ENCODE measurements at places on chromosomes 3 and 15.

GRCh38 chr15:63405159-63405558, 23.5 kb upstream of the CA12 start:
- no peak for DNase-seq

DNA sequence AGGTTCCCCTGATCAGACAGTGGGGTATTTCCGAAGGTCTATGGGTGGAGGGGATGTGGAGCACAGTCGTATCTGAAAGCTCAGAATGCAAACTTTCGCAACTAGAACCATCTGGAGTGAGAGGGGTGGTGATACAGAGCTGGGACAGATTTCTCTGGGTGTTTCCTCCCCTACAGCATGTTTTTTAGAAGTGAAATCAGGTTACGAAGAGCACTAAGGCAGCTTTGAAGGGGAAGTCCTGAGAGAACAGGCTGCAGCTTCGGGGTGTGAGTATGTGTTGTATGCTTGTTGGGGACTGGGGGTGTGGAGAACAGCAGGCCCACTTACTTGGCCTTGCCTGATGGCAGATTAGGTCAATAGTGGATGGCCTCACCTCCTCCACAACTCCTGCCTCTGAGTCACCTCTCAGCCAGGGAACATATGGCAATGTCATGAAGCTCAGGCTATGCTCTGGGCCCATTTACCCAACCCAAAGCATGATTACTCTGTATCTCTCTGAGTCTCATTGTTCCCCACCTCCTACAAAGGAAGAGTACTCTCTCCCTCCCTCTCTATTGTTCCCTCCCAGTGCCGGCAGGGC, 107.2 kb upstream of the RASGRP1 start:
- DNase-seq: no peak

GRCh38 chr15:76150513-76150912, 90.7 kb downstream of the TMEM266 start:
- DNase-seq: no peak

DNA sequence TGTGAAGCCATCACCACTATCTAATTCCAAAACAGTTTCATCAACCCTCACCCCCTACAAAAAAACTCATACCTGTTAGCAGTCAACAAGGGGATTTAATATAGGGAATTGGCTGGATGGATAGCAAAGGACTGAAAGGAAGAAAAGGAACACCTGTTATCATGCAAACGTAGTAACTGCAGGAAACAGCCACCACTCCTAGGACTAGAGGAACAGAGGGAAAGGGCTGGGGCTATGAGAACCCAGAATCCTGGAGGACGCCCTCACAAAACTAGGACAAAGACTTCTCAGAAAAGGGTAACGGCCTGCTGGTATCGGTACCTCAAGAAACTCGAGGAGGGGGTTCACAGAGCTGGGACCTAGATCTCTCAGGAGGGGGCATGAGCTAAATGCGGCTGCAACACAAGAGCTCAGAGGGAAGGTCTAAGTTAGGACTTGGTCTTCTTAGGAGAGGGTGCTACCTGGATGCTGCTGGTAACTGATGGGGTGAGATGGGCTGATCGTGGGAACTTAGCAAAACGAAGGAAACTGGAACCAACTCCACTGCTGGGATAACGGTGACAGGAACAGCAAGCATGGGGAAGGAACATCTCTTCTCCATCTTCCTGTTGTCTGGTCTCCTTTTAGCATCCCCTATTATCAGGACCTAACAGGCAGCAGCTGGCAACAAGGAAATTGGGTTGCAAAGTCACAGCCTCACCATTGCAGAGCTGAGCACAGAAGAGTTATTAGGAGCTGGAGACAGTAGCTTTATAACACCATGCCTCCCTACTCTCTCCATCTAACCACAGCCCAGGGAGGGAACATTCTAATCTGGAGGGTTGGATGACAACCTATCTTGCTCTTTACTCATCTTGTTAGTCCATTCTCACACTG, 147.7 kb downstream of the UACA start:
- DNase-seq: no peak

DNA sequence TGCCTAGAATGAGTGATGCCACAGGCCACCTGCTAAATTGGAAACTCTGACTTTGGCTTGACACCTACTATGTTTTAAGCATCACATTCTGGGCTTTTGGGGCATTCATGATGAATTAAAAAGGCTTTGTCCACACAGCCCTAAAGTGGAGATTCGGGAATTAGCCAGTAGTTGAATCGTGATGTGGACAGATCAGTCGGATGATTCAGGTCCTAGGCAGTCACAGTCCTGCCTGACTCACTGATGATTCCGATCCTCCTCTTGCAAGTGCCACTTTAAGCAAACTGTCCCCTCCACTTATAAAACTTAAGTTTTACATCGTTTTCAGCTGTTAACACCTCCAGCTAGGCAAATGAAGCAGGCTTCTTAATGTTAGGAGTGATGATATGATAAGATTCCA, 75.3 kb downstream of the SYNPR start:
- DNase-seq: no peak

- no peak for DNase-seq
Observed at GRCh38 chr15:100623301-100623700, 20.9 kb downstream of the ASB7 start.

DNA sequence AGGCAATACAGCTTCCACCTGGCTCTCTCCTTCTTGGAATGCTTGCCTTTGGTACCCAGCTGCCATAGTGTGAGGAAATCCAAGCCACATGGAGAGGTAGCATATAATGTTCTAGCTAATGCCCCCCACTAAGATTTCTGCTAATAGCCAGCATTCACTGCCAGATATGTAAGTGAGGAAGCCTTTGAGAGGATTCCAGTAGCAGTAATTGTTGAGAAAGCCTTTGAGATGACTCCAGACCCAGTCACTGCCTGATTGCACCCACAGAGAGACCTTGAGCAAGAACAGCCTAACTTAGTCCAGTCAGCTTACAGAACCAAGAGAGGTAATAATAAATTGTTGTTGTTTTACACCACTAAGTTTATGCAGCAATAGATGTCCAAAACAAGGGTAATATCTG, 63.1 kb downstream of the STRIT1 start:
- DNase-seq: no peak

- DNase-seq: no peak
Observed at GRCh38 chr15:42493679-42494078, 1.8 kb upstream of the SNAP23 start.

GRCh38 chr15:93141371-93141794, 52.4 kb upstream of the RGMA start:
- no peak for DNase-seq

GRCh38 chr3:6281662-6282061, 579.3 kb upstream of the GRM7 start:
- DNase-seq: no peak

GRCh38 chr15:98138910-98139309, 178.4 kb downstream of the ARRDC4 start:
- DNase-seq: no peak

DNA sequence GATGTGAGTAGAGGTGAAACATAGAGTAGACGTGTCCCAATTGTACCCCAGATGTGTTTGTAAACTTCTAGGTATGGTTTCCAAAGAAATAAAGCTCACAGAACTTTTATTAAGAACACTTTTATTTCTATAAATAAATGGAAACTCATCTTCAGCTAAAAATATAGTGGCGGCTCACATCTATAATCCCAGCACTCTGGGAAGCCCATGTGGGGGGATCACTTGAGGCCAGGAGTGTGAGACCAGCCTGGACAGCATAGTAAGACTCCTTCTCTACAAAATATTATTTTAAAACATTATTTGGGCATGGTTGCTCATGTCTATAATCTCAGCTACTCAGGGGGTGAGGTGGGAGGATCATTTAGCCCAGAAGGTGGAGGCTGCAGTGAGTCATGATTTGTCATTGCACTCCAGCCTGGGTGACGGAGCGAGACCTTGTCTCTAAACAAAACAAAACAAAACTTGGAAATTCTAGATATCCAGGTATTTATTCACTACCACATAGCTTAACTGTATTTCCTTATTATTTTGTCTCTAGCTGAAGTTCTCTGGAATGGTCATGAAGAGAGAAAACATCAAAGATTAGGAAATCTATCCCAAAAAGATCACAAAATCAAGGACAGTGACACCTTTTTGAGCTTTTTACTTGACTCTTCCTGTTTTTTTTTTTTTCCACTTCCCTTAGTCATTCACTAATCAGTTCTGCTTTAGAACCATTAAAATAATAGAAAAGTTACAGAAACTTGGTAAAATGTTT, 258.1 kb downstream of the TIGIT start:
- DNase-seq: no peak

DNA sequence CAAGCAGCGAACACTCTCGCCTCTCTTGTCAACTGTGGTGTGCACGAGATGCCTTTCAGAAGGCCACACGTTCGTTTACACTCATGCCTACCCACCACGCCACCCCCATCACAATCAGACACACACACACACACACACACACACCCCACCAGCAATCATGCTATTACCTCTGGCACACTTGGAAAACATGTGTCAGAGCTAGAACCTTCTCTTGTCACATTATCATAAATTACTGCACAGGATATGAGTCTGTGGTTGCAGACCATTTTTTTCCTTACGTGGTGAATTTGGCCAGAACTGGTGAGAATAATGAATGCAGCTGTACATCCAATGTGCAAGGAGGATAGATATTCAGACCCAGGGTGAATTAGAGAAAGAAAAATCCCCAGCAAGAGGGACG, 52.4 kb downstream of the TRIM69 start:
- no peak for DNase-seq

DNA sequence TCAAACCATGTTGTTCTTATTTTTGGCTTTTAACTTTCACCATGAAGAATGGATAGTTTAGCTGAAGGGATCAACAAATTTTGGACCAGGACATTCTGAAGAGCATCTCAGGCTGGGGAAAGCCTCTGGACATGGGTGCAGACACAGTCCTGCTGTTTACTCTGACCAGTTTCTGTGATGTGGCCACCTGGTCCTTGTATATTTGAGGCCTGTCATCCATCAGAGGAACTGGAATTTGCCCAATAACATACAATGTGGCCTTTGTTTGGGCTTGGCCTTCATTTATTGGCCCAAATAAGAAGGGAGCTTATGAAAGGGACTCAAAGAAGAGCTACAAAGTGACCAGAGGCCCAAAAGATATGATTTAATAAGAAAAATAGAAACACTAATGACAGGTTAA, 127.9 kb downstream of the MYRIP start:
- no peak for DNase-seq

DNA sequence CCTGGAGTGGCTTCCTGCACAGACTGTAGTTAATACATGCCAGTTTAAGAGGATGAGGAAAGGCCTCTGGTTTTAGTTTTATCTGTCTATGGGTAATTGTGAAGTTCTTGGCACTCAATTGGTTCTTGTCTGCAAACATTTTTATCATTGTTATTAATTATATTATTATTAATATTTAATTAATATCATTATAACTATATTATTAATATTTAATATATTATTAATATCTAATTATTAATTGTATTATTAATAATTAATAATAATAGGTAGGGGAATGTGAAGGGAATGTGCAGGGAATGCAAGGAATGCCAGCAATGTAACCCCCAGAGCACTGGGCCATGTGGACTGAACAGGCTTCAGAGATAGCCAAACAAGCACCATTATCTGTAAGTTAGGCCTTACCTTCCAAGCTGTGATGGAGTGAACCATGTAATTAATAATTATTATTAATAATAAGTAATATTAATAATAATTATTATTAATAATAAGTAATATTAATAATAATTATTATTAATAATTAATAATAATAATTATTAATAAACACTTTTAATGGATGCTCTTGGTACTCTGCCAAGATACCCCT, 79.8 kb upstream of the NMNAT3 start:
- DNase-seq: no peak

GRCh38 chr3:100437721-100438622, 36.6 kb downstream of the LNP1 start:
- no peak for DNase-seq

- peak; percentile 39 for DNase-seq
Observed at GRCh38 chr3:106249159-106249558, 380.3 kb upstream of the CBLB start.

GRCh38 chr3:97579365-97579764, 185.2 kb upstream of the ARL6 start:
- no peak for DNase-seq

- DNase-seq: no peak
Observed at GRCh38 chr3:195075199-195075940, 195.6 kb downstream of the XXYLT1 start.

- DNase-seq: no peak
Observed at GRCh38 chr3:58223855-58224254, 13.1 kb upstream of the DNASE1L3 start.

- DNase-seq: no peak
Observed at GRCh38 chr3:105040026-105040622, 326.6 kb upstream of the ALCAM start.

- no peak for DNase-seq
Observed at GRCh38 chr15:70935631-70936030, 43.0 kb downstream of the LRRC49 start.

DNA sequence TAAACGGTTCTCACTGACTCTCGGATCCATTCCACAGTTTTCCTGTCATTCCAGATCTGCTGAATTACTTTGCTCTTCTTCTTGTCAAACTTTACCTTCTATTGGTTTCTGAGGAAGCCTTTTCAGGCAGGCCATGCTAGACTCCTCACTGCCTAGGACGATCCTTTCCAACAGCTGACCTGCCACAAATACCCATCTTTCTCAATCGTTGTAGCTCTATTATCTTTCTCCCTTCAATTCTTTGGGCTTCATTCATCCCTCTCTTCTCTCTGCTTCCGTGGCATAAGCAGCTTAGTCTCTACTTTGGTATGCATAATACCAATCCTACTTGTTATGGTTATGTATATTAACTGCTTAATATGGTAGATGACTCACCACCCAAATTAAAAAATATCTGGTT, 421.8 kb downstream of the NLGN1 start:
- DNase-seq: no peak

All from SK-N-MC (cell line).